ENCODE measurements at places on chromosomes 5 and 9.

GRCh38 chr5:79621056-79621455 is 8.8 kb downstream of the TENT2 start:
- peak; percentile 60 for DNase-seq

DNA sequence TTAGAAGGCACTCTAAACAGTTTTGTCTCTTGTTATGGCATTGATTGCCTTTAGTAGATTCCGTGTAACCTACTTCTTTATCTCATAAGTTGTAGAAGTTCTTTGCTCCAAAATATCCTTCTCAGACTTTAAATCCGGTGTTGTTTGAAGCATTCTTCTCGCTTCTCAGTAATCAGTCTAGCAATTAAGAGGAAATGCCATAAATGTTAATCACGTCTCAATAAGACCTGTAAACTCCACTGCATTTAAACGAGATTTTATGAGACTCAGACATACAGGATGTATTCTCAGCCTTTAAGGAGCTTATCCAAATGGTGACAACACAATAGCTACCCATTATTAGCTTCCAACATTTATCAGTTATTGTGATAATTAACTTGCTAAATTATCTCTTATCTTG is 7.7 kb upstream of the C5 start:
- no peak for DNase-seq

GRCh38 chr5:79878136-79878679 is 112.9 kb downstream of the MTX3 start:
- DNase-seq, result no peak

DNA sequence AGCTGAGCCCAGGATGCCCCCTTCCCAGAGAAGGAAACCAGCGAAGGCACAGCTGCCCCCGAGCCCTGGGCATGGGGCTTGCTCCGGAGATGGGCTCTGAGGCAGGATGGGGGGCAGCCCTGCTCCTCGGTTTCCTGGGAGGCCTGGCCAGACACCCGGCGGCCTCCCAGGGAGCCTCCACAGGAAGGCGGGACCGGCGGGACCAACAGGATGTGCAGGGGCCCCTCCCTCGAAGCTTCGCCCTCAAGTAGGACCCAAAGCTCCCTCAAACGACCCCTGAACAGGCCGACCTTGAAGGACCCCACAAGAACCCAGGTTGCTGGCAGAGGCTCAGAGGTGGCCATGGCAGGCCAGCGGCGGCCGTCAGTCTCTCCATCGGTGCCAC is 11.7 kb downstream of the EXD3 start:
- no peak for DNase-seq

GRCh38 chr5:39058178-39058921 is 15.8 kb downstream of the RICTOR start:
- no peak for DNase-seq

DNA sequence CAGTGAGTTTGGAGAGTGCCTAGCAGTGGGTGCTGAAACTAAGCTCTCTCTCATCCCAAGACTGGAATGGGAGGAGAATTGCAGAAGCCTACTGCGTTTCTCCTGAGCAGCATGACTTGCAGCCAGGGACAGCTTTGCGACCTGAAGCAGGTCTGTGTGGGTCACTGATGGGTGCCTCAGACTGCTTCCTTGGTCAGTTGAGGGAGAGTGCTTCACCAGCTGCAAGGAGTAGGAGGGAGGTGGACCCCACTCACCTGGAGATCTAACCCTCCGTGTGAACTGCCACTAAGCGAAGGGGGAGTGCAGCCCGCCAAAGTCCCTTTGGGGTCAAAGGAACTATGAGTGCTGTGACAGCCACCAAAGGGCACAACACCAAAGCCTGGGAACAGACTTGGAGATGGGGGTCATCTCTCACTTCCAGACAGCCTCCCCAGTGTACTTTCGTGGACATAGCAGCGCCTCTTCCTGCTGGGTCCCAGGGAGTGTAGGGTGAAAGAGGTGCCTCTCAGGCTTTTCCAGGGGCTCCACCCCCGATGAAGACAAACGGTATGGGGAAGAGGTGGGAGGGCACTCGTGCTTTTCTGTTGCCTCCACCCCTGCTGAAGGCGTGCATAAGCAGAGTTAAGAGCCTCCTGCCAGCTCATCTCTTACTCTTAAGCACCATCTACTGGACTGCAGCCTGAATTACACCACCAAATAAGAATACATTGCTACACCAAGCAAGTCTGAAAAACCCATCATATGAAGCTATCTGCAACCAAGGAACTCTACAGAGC is 34.3 kb upstream of the MACIR start:
- DNase-seq, result peak; percentile 93

- DNase-seq, result peak; percentile 24
Observed at GRCh38 chr5:83265318-83265717, 188.0 kb downstream of the XRCC4 start.

DNA sequence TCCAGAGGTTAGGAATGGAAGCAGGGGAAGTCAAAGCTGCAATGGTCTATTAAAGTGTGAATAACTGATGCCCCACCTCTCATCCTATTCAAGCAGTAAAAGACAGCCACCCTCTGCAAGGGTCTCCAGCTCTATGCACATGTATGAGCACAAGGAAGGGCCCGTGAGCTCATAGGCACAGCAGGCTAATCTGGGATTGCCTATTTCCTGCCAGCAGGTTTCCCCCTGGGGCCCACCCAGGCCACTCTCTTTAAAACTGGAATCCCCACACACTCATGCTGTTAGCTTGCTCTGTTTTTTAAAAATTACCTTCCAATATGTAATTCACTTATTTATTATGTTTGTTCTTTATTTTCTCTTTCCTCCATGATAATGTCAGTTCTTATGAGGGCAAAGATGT is 48.7 kb upstream of the ZNF366 start:
- peak; percentile 39 for DNase-seq

GRCh38 chr5:54515634-54516033 is 1.9 kb upstream of the SNX18 start:
- DNase-seq, result no peak

DNA sequence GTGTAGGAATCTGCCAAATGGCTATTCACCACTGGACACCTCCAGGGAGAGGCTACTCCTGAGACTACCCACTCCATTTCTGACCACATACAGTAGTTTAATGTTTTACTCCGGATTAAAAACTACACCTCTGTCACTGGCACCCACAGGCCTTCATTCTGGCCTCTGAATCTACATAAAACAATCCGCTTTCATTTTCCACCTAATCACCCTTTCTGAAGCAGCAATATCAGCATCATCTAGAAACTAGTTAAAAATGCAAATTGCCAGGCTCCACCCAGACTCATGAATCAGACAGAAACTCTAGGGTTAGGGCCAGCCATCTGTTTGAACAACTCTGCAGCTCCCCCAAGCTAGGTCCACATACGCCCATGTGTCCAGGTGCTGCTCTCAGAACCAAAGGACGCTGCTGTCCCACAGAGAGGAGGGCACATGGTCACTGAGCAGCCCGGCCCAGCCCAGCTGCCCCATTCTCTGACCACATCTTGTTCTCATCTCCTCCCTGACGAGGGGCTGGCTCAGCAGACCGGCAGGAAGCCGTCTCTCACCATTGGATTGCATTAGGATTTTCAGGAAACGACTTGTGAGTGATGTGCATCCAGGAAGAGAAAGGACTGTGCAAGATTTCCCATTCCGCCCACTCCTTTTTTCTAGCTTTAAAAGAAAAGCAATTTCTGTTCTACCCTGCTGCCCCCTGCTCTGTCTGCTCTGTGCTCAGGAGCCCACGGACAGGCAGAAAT is 34.7 kb downstream of the ADAM19 start:
- peak; percentile 87 for DNase-seq

DNA sequence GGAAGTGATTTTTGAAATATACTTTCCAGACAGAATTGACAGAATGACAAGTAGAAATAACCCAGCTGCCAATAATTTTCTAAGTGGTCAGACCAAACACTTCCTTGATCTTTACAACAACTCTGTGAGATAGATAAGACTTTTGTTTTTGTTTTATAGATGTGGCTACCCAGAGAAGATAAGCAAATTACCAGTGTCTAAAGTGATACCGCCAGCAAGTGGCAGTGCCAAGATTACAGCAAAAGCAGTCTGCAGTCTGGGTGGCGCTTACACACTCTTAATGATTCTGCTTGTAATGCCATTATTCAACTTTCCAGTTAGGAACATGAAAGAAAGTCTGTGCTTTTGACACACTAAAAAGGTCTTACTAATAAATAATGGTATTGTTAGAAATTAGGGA is 92.1 kb downstream of the HCN1 start:
- no peak for DNase-seq

DNA sequence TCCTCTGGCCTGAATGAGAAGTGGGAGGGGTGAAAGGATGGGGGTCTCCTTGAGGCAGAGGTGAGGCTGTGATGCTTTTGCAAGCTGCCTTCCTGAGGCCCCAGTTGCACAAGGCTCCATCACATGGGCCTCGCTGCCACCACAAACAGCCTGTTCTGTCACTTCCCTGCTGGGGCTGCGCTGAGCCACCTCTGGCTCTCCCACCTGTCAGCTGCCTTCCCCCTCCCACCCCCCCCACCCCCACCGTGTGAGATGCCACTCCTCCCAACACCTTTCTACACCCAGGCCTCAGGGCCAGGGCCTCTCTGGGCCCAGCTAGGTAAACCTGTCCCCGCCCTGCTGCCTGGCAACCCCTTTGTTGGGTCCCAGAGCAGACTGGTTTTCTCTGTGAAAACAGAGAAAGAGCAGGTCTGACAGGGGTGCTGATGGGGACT is 4.5 kb upstream of the PDLIM4 start:
- DNase-seq, result no peak

- no peak for DNase-seq
Observed at GRCh38 chr9:121295662-121296191, 27.8 kb downstream of the GSN start.
